ENCODE measurements at places on chromosomes 12 and 14.

DNA sequence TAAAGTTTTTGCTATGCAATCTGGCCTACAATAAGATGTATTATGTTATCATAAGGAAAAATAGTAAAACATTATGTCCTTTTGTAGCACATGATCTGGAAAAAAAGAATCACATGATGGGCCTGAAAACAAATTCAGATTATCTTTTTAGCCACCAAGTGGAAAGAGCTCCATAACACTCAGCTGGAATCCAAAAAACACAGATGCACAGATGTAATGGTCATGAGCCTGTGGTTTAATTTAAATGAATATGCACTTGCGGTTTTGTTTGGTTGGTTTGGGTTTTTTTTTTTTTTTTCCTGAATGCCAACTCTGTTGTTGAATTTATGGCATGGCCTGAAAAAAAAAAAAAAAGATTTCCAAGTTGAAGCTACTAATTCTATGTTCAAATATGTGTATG is 4.1 kb downstream of the KCNC2 start:
- no peak for DNase-seq

DNA sequence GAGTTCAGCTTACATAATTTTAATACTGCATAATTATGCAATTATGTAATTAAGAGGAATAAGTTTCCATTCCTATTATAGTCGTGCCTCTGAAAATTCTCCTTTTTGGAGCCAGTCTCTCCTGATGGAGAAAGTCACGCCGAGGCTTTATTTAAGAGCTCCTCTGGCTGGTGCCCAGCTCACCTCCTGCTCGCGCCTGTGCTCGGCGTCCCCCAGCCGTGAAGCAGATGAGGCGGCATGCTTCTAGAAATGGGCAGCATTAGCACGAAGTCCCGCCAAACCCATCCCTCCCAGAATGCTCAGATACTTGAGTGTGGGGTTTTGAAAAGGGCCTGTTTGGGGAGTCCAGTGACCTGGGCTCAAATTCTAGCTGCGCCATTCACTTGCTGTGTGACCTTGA is 153.0 kb downstream of the PHETA1 start:
- no peak for DNase-seq

DNA sequence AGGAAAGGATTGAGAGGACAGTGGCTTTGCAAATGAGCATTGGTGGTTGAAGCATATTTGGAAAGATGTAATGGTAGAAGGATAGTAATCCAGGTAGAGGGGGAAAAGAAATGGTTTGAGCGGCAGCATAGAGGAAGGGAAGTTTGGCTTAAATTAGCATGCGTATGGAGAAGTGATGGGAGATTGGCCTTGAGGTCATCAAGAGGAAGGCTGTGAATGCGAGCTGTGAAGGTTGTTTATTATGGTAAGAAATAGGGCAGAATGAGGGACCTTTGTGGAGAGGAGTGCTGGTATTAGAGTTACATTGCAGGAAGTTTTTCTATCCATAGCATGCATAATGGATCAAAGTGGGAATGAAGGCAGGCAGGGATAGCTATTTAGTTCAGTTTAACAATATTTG is 162.1 kb downstream of the TMTC2 start:
- no peak for DNase-seq

- no peak for DNase-seq
Measured at GRCh38 chr14:102445641-102446040, 63.9 kb downstream of the ANKRD9 start.

DNA sequence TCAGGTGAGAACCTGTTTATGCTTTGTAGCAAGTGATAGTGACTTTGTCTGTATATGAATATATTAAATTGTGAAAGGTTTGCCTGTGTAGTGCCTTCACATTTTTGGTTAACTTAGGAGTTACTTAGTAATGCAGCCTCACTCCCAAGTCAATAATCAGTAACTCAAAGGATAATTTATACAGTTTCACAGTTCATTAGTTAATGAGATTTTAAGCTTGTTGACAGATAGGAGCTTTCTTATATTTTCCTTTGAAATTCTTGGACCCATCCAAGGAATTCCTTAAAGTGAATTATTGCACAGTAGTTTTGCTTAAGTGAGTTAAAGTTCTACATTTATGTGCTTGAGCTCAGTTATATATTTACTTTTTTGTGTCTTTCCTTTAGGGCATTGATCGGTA is 50.7 kb downstream of the UTP20 start:
- no peak for DNase-seq

- no peak for DNase-seq
Measured at GRCh38 chr14:38204719-38205115, 3.0 kb upstream of the SSTR1 start.

GRCh38 chr12:6326316-6327228 is 15.3 kb downstream of the TNFRSF1A start:
- DNase-seq = no peak

DNA sequence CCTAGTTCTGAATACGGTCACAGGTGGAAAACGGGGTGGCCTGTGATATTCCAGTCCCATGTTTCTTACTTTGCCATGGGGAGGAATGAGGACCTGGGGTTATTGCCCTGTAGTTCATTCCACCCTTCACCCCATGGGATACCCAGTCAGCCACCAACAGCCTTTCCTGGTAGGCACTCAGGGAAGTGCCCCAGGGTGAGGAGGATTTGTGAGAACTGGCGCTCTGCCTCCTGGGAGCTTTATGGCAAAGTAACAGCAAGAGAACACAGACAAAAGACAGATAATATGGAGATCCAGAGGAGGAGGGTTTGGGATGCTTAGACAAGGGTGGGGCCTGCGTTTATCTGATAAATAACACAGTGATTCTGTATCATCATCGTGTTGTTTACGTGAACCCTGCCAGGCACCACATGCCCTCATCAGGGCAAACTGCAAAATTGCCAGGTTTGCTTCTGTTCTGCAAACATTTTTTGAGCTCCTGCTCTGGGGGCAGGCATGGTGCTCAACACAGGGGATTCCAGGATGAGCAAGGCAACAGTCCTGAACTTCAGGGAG is 223.5 kb downstream of the SLC41A2 start:
- no peak for DNase-seq

- no peak for DNase-seq
Measured at GRCh38 chr12:17438141-17438540, 651.9 kb downstream of the RERGL start.

DNA sequence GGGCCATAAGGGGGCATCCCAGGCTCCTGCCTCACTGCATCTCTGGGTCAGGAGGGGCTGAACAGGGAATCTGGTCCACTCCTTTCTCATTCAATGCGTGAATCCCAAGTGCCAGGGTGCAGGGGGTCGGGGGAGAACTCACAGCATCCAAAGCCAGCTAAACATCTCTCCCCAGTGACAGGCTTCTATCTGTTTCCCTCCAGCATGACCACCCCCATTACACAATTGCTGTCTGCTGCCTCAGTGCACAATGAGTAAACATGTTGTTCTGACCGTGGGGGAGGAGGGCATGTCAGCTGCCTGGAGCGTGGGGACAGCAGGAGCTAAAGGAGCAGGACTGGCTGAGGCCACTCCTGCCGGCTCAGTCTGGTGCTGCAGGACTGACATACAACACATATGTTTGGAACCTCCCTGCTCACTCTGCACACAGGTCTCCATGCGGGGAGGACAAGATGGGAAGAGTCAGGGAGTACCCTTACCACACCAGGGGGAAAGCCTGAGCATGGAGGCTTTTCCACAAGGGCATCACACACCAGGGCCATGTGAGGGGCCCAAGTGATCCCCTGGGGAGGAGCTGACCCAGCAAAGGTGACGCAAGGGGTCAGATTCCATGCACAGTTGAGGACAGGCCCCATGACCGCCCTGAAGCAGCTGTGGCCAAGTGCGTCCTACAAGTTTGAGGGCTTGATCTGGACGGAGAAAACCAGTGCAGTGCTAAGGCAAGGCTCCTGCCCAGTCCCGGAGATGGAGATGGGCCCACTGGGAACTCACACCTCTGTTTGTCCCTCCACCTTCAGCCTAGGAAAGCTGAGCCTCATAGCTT is 1.4 kb downstream of the TNS2 start:
- DNase-seq = peak; percentile 71

- no peak for DNase-seq
Measured at GRCh38 chr12:104258476-104259067, 43.0 kb downstream of the TXNRD1 start.

GRCh38 chr12:121217063-121217462 is 7.1 kb downstream of the P2RX4 start:
- DNase-seq = no peak

DNA sequence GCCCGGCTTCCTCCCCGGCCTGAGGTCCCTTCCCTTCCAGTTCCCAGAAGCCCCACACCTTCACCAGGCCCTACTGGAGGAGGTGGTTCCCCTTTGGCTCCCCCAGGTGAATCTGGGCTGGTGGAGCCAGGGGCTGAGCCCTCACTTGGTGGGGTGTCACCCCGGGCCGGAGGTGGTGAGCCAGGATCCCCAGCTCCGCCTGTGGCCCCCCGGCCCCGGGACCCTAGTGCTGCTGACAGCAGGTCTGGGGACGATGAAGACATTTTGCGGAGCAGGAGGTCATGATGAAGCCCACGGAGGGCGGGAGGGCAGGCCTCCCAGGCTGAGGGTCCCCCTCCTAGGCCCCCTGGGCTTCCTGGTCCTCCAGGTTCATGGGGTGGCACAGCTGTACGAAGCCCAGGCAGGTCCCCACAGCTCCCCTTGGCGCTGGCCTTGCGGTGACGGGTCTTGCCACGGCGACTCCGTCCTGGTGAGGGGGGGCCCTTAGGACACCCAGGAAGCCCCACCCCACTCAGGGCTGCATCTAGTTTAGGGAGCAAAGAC is 16.6 kb downstream of the MAP3K12 start:
- DNase-seq = no peak

DNA sequence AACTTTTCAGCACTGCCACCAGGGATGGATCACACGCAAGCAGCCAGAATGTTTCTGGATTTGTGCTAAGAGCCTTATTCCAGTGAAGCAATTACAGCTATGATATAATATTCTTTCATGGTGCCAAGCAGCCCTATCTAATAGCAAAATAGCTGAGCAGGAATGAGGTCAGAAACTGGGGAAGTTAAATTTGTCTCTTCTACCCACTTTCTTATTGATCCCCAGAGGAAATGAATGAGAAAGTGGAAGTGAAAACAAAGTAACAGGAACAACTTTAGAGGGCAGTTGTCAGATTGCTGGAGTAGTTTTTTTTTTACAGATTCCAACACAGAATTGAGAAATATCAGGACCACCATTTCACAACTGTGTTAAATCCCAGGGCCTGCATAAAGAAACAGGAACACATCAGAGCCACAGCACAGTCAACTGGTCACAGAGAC is 44.8 kb downstream of the GCH1 start:
- no peak for DNase-seq

GRCh38 chr12:120225200-120225558 is 24.3 kb upstream of the RPLP0 start:
- DNase-seq = no peak

- no peak for DNase-seq
Measured at GRCh38 chr12:107684990-107685359, 624 bp upstream of the PWP1 start.

- peak; percentile 57 for DNase-seq
Measured at GRCh38 chr12:56521590-56522371, at the start of gene RBMS2. Gene RBMS2 (plus strand): TSS chr12:56521820. CDS start chr12:56522024, 204 bp downstream.

DNA sequence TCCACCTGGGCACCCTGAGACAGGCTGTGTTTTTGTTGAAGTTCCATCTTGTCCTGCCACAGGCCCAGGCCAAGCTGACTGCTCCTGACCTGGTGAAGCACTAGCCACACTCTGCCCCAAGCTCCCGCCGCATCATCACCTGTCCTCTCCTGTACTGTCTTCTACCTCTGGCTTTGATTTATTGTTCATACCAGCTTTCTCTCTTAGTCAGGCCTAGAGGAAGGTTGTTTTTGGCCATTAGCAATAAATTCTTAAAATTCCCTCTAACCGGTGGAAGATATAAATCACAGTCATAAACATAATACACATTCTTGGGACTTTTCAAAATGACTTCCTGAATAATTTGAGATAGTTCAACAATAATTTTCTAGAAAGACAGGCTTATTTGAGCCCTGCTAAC is 169.4 kb downstream of the DAD1 start:
- no peak for DNase-seq

- no peak for DNase-seq
Measured at GRCh38 chr14:43022094-43022800, 1415.6 kb downstream of the LRFN5 start.

DNA sequence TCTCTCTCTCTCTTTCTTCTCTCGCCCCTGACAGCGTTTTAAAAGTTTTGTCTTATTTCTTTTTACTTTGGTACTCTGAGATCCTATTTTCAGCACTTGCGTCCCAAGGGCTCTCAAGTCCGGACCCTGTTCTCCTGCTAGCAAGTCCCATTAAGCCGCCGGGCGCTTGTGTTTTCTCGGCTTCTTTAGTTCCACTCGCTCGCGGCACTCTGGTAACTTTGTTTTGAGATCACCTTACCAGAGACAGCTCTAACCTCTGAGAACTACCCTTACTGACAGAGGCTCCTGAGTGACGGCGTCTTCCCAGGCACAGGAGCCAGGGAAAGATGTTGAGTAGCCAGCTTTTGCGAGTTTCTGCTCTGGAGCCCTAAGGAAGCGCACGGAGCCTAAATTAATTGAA is 2.7 kb upstream of the MYF5 start:
- no peak for DNase-seq

- DNase-seq = no peak
Measured at GRCh38 chr14:61322799-61323290, 1.5 kb downstream of the PRKCH start.

DNA sequence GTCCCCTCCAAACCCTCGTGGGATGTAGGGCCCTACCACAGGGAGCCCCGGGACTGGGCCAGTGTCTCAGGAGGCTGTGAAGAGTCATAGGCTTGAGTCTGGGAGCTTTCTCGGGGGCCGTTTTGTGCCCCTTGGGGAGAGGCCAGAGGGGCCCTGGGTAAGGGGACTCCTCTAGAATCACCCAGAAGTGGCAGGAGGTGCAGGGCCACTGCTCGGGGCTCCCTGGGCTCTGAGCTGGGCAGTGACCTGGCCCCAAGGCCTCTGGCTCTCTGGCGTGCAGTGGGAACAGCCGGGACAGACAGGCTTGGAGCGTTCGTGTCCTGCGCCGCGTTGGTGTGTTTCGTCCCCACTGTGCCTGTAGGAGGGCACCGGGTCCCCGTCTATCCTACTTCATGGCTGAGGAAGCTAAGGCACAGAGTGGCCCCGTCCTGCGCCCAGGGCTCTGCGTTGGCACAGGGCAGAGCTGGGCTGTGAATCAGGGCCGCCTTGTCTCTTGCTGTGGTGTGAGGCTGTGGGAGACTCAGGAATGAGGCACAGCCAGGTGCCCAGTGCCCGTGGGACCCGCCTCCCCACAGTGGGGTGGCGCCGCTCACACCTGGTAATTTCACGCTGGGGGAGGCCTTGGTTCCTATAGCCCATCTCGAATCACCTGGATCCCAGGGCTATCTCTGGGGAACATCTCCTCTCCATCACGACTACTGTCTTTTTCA is 23.8 kb upstream of the KIF26A start:
- no peak for DNase-seq

DNA sequence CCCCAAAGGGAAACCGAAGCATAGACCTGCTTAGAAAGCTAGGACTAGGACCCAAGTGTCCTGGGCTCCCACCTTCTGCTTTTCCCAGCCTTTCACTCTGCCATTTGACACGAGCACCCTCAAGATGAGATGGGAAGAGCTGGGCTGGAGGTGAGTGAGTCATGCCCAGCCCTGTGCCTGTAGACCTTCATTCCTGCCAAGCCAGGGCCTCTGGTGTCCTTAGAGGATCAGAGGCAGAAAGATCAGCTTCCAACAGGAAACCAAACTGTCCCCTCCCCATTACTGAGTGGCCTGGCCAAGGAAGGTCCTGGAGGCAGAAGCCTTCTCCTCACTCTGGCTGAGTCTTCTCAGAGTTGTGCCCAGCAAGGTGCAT is 3.5 kb downstream of the TMEM63C start:
- no peak for DNase-seq

All from hypothalamus (tissue), 51 donors.